ENCODE measurements at places on chromosomes 16 and 17.

DNA sequence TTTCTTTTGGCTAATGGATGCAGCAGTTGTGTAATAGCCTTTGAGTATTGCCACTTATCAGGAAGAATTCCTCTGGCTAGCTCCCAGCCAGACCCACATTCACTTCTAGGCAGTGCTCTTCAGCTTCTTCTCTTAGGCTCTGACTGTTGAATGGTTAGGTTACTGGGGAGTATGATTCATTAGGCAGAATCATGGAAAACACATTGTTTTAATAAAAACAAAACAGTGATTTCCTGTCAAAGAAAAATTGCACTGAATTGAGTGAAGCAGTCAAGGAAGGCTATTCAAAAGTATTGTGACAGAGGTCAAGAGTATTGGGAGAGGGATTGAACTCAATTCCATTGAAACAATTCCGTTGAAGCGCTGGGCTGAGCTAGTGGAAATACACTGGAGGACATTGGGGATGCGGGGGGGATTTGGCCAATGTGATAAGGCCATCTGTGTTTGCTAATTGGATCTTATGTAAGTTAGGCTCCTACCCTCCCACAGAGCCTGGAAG, 68.0 kb downstream of the CNTNAP4 start:
- DNase-seq, result no peak

- no peak for DNase-seq
Measured at GRCh38 chr17:28258347-28258887, 60.6 kb upstream of the TMEM97 start.

DNA sequence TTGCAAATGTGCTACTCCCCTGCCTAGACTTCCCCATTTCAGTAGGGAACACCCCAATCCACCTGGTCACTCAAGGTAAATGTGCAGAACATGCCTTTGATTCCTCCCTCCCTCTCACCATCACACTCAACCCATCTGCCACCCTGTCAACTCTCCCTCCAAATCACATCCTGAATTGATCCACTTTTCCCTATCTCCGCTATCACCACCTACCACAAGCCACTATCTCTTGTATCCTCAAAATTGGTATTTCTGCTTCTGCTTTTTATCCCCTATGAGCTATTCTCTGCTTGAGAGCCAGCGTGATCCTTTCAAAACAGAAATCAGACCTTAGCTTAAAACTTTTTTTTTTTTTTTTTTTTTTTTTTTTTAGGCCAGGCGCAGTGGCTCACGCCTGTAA, 5.4 kb upstream of the NOL11 start:
- no peak for DNase-seq

DNA sequence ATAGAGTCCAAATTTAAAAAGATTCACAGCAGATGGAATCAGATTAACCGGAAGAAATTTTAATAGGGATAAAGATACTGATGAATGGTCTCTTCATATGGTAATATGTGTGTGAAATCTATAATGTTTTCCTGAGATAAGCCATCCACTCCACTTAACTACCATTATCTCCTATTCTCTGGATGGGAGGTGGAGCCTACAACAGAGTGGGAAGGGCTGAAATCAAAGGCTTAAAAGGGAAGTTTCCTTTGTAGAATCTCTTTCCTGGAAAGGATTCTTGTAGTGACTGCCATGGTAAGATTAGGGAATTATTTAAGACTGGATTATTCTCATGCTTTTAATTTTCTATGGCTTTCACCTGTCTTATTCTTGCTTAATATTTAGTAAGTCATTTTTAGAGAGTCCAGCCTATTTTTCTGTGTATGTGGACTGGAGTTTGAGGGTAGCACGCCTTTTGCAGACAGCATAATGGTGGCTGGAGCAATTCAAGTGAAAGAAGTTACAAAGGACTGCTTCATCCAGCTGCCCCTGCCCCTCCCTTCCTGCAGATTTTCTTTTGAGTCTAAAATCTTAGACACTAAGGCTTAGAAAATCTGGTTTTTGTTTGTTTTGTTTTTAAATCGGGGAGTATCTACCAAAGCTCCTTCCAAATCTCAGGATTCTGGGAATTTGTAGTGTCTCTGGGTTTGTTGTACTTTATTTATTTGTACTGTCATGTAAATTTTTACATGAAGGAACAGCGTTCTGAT, 26.5 kb downstream of the KAT7 start:
- DNase-seq, result no peak

DNA sequence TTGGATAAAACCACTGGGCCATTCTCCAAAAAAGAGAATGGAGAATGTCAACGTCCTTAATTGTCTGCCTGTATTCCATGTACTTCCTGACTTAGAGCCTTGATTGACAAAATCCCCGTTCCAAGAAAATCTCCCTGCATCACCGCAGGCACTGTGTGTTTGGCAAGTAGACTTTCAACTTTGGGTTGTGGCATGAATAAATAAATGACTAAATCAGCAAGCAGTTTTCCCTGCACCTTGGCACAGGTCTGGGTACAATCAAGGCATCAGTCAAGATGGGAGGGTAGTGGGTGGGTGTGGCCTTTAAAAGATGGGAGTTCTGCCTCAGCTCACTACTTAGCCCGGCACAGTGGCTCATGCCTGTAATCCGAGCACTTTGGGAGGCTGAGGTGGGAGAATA, 248.5 kb upstream of the RPL38 start:
- no peak for DNase-seq

GRCh38 chr17:29584452-29585079, 4.9 kb downstream of the GIT1 start:
- peak; percentile 59 for DNase-seq

- DNase-seq, result peak; percentile 92
Measured at GRCh38 chr17:75113798-75114551, 4.2 kb downstream of the ARMC7 start.

DNA sequence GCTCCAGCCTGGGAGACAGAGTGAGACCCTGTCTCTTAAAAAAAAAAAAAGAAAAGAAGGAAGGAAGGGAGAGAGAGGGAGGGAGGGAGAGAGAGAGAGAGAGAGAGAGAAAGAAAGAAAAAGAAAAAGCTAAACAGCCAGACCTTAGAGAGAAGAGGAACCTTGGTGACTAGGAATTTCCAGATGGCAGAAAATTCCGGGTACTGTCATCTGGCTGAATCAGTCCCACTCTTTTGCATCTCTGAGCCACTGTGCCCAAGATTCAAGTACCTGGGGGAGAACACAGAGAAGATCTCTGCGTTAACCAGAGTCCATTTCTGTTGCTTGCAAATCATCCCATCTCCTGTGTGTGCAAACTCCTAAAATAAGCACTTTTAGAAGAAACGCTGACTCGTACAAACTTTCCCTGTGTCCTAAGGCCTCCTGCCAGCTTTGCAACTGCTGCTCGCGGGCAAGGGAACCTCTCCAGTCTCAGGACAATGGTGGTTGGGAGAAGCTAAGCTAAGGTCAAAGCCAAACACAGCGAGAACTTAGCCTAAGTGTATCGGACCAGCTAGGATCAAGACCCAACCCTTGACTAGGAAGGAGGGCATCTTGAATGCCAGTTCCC, 18.0 kb downstream of the BMERB1 start:
- no peak for DNase-seq

GRCh38 chr17:73838815-73839214, 194.6 kb upstream of the SDK2 start:
- no peak for DNase-seq

GRCh38 chr17:48139944-48140343, 32.4 kb downstream of the SNX11 start:
- DNase-seq, result no peak

- no peak for DNase-seq
Measured at GRCh38 chr17:37138571-37139120, 189.9 kb downstream of the AATF start.

- no peak for DNase-seq
Measured at GRCh38 chr17:79212149-79213087, 137.8 kb downstream of the ENGASE start.

DNA sequence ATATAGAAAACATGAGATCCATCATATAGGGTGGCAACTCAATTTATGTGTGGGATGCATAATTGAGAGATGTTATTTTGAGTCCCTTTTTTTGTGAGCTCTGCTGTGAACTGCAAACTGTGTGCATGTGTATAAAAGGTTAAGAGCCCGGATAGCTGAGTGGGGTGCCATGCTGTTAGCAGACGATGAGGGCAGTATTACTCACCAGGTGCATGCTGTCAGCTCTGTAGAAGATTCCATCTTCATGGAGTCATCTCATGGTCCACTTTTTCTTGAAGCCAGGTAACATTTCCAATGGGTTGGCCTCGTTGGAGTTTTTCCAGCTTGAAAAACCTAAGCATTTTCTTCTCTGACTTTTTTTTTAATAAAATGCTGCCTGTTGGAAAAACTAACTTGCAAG, 43.0 kb upstream of the RHBDL3 start:
- DNase-seq, result no peak

- DNase-seq, result no peak
Measured at GRCh38 chr16:89507214-89507833, 879 bp upstream of the SPG7 start.

GRCh38 chr16:81461766-81462165, 17.2 kb downstream of the CMIP start:
- no peak for DNase-seq

DNA sequence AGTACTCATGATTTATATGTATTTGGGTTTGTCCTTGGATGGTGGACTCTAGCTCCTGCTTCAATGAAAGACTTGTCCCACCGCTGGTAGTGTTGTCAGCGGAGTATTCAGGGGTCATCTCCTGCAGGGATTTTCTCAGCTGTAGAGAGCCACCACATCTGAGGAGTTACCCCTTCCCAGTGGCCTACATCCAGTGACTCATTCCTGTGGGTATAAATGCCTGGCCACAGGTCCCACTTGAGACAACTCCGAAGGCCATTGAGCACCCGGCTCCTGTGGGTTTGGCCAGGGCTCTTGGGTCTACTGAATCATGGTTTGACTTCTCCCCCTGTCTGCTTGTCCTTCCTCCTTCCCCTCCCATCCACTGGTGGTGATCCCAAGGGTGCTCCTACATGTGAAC, 34.6 kb upstream of the WSB1 start:
- DNase-seq, result no peak

DNA sequence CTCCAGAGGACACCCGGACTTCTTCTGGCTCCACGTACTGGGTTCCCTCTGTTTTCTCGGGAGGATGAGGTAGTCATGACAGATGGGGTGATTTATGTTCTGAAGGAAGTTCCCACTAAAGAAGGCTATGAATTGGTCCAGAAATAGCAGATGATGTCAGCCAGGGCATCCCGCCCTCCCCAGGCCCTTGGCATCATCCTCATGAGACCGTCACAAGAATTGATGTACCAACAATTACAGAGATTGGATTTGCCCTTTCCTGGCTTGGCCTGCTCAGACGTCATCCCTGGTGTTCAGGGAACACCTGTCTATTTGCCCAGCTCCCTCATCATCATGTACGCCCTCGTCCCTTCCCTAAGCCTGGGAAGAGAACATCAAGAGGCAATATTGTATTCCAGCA, 102.8 kb upstream of the CCL1 start:
- no peak for DNase-seq

DNA sequence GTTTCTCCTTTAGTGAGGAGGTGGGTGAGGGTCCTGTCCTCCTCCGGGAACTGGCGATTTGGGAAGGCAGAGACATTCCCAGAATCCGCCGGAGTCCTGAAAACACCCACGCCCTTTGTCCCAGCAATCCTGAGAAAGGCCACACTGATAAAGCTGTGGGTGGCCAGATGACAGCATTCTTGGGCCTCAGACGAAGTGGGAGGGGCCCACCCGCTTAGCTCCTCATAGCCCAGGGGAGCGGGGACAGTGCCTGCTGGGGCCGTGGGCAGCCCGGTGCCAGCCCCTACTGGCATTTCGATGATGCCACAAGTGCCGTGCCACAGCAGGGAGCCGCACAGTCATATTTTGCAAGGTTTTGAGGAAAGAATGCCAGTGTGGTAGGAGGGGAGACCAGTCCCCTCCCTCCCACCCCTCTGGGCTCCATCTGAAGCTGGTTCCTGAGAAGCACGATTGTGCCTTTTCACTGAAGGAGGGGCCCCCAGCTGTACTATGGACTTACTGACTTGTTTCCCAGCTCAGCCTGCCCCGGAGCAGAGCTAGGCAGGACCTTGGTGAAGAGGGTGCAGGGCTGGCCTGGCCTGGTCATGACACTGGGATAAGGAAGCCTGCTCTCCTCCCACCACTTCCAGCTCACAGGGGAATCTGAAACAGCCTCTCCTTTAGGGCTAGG, 20.9 kb upstream of the MPRIP start:
- DNase-seq, result peak; percentile 63

DNA sequence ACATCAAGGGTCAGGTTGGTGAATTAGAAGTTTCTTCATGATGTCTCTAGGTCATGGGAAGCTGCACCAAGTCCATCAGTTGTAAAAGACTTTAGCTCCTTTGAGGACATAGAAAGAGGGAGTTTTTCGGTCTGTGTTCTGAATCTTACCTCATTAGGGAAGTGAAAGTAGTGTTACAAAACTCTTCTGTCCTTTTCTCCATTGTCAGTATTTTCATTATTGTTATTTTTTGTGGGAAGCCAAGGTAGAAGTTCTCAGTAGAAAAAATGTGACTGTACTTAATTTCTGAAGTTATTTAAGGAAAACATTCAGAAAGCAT, 24.2 kb downstream of the MAP3K3 start:
- no peak for DNase-seq

- DNase-seq, result no peak
Measured at GRCh38 chr17:27199948-27200347, 94.0 kb upstream of the WSB1 start.

DNA sequence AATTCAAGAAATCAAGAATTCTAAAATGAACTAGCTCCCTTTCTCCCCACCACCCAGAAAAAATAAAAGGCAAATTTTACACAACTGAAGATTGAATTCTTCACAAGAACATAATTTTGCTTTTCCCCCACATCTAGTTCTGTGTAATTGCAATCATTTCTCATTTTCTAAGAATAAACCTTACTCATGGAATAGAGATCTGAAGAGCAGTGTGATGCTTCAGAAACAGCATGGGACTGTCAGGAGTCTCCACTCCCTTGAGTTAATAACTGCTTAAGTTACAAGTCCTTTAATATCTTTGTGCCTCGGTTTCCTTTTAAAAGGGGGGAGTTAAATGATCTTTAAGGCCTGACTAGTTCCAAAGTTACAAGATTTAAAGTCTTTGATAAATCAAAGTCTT, 53.7 kb downstream of the CACNG1 start:
- DNase-seq, result no peak

DNA sequence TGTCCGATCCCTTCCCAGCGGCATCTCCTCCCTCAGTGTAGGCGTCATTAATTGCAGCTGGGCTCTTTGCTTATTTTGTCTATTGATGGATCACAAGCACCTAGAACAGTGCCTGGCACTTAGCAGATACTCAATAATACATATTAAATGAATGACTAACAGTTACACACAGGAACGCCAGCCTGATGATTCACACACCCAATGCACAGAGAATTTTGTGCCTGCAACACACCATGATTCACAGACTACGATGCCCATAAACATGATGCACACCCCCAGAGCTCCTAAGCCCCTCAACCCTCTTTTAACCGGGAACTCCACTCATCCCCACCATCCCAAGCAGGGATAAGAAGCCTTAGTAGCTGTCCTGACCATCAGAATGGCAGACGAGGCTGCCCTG, 66.6 kb upstream of the TMEM97 start:
- DNase-seq, result no peak

GRCh38 chr16:87093804-87094555, 223.2 kb downstream of the C16orf95 start:
- DNase-seq, result no peak

DNA sequence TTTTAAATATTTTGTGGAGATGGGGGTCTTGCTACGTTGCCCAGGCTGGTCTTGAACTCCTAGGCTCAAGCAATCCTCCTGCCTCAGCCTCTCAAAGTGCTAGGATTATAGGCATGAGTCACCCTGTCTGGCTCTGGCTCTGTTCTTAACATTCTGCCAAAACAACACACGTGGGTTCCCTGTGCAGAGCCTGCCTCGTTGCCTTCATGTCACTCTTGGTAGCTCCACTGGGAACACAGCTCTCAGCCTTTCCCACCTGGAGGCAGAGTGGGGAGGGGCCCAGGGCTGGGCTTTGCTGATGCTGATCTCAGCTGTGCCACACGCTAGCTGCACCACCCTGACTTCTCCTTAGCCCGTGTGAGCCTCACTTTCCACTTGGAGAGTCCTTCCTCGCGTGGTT, 19.3 kb downstream of the CRISPLD2 start:
- DNase-seq, result no peak

Measured in retina (tissue), 1 donor.